Stimulated activated CD4-positive, alpha-beta T cell treated with anti-CD3 and anti-CD28 coated beads, Interleukin-4, amount 100 ng/mL, for 1 hour (primary cell): ENCODE measurements at places on chromosomes 7 and 10.

DNA sequence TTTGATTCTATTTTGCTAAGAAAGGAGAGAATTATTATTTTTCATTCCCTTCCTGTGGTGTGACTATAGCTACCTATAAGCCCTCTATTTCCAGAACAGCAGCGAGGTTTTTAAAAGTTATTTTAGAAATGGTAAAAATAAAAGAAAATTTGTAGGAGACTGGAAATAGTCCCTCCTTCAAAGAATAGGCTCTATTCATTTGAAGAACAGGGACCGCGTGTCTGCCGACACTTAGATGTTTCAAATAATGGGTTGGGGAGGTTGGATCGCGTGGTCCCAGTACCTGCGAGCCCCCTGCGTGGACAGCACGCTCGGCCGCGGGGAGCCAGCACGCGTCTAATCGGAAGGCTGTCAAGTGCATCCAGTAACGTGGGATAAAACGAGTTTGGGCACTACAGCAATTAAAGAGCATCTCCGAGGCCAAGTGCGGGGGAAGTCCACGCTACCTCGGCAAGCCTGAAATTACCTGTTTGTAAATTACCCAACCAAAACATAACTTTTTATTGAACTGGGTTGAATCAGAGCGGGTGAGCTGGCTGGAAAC is 1.0 kb downstream of the CACNA2D1 start:
- no peak for DNase-seq

- DNase-seq = peak; percentile 13
Observed at GRCh38 chr7:93442478-93443224, 131.9 kb downstream of the CALCR start.

- DNase-seq = no peak
Observed at GRCh38 chr7:159192725-159193453, 48.2 kb upstream of the VIPR2 start.

DNA sequence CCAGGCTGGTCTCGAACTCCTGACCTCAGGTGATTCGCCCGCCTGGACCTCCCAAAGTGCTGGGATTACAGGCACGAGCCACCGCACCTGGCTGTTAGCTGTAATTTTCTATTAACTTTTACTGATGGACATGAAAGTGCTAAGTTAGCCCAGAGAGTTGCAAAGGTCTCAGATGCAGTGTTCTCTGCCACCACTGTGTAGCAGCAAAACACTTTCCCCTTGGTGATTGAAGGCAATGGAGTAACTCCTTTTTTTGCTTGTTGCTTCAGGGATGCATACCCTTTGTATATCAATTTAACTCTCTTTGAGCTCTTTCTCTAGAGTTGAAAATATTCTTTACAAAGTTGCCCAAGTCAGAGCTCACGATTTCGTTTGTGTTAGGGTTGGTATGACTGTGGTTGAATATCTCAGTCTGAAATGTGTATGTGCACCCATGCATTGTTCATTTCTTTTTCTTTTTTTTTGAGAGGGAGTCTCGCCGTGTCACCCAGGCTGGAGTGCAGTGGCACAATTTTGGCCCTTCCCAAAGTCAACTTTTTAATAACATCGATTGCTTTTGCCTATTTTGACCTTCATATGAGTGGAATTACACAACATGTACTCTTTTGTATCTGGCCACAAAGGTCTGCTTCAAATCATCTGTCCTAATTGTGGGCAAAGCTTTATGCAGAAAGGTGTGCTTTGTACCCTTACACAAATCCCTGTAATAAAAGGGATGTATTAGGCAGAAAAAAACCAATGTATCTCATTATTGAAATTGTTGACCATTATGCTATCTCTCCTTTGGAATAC is 52.6 kb downstream of the GTF2I start:
- no peak for DNase-seq

DNA sequence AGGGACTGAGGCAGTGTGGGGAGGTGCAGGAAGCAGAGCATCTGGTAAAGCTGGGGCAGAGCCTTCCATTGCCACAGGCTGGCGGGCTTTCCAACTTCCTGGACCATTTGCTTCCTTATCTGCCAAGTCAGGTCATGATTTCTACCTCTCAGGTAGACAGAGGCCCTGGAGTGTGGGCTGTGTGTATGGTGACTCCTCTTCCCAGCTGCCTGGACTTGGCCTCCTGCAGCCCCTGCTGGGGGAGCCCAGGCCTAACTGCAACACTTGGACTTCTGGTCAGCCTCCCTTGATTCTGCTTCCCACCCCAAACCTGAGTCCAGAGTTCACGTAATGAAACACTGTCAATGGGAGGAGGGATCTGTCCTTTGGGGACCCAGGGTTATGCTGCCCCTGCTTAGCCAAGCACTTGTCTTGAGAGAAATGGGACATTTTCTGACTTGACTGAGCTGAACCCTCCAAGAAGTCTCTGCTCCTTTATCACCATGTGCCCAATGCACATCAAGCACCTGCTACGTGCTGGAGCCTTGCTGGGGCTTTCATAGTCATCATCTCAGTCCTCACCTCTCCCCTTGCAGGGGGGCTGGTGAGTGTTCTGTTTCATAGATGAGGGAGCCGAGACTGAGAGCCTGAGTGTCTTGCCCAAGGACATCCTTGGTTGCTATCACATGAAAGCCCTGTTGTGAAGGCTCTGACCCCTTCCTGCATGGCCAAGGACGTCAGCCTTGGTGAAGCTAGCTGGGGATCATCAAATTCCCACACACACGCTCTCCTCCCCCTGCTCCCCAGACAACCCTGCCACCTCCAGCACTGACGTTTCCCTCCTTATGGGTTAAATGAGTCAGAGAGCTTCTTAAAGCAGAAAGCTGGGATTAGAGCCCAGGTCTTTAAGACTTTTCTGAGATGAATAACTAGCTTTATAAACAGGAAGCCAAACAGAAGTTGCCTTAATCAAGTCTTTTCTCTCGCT is 3.4 kb downstream of the CLEC2L start:
- no peak for DNase-seq

DNA sequence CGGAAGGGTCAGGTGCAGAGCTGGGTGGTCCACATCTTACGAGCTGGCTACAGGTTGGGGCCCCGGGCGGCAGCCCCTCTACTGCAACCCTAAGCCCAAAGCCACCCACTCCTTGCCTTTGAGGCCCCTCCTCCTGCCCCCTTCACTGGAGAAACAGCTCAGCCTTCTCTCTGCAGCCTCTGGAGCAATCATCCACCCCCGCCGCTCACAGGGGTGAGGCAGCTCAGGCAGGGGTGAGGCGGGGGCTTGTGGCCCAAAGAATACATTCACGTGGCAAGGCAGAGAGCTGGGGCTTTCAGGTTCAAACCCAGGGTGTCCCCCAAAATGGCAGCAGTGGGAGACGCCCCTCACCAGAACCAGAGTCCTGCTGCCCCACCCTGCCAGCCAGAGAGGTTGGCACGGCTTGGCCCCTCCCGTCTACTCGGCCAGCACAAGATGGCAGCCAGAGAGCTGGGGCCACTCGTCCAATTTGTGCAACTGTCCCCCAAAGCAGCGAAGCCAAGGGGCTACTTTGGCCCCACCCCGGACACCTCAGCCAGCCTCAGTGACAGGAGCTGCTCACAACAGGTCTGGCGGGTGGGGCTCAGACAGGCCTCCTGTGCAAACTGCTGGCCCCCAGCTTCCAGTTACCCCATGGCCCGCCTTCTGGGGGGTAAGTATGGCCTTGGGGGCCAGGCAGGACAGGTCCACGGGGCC is 7.2 kb downstream of the GNB2 start:
- DNase-seq = no peak

DNA sequence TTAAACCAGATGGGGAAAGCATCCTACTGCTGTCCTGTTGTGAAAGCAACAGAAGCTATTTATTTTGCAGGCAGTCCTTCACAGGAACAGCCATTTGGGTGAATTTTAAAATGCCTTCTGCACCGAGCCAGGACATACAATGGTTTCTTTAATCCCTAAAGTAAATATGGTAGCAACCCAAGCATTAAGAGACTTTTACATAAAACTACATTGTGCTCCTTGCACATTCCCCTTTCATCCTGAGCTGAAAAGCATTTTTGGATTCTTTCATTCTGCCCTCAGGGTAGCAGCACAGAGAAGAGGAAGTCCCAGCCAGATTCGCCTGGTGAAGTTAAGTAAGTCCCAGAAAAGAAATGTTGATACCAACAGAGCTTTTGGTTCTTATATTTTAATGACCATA is 84.0 kb upstream of the FAM3C start:
- no peak for DNase-seq

DNA sequence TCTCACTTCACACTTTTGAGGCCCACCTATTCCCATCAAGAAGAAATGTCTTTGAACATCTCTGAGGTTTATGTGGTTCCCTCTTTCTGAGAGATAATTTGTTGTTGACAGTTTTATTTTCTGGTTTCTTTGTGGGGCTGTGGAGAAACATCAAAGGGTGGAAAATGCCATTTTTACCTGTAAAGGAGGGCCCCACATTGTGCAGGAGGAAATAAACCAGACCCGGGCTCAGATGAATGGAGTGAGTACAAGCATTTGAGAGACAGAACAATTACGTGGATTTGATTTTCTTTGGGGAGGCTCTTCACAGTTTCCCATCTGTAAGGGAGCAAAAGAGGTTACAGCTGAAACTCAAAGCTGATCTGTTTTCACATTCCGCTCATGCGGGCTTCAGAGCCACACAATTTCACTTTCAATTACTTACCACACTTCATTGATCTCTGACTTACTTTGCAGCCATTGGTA is 29.8 kb downstream of the ITPRIP start:
- DNase-seq = no peak

- DNase-seq = no peak
Observed at GRCh38 chr7:38187794-38188440, 9.9 kb downstream of the STARD3NL start.

DNA sequence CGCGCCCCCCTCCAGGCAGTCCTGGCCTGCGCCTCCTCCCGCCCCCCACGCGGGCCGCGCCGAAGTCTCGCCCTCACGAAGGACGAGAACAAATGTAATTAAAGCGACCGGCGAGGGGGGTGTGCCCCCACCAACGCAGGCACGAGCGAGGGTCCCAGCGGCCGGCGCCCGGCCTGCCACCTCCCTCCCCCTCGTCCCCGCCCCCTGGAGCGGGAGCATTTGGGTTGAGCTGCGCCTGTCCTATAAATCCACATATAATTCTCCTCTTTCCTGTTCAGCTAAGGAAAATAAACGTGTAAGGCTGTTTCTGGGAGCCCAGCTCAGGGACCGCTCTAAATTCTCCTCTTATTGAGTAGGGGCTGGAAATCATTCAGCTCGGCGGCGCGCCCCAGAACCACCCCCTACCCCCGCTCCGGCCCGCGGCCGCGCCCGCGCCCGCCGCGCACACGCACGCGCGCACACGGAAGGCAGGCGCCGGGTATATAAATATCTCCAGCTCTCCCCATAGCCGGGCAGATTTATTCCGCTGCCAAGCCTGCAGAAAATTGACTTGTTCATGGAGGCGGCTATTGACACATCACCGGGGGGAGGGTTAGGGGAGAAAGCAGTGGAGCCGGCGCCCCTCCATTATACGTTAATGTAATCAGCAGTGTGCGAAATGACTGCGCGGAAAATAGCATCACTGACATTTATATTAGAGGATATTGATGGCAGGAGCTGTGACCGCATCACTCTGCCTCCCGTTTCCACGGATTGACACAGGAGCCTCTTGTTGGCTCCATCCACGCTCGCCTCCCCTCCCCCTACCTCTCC is 61.6 kb upstream of the BTRC start:
- DNase-seq = peak; percentile 8
